ENCODE measurements at places on chromosomes 4 and X. TPM values are rescaled to one million over a fixed set of nuclear protein-coding genes. Genes with fewer than 3 reads are reported as not detected.

DNA sequence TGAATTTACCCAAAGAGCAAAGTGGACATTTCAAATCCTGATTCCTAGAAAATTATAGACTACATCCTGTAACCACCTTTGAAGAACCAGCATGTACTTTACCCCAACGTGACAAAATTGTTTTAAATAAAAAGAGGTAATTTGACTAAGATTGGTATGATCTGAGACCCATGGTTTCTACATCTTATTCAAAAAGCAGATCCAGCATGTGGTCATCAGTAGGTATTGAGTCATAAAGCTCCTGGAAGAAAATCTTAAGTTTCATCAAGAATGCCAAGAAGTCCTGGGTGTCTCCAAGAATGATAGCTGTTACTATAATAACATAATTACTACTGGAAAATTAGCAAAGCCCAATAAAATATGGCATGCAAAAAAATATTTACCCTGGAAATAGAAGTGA, 61.8 kb downstream of the NFKB1 start:
- no peaks in the 10 kb centered on the region for H3K4me1 ChIP-seq
- peaks cover 13% of the 10 kb centered on the region for H3K36me3 ChIP-seq
- H3K27ac ChIP-seq, result no peak overlapping the region

DNA sequence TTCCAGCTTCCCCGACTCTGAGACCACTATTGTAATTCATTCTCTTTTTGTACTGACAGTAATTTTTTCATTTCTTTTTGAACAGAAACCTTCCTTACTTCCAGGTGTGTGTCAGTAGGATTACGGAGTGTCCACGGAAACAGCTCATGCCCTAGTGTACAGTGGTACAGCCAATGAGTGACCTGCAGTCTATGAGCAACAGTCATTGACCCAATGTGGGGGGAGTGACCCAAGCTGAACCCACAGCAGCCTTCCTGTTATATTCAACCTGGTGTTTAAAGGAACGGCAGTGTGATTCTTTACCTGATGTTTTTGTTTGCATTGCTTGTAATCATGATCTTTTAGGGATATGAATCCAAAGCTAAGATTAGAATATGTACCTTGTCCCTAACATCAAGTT, 1.2 kb downstream of the H2BW2 start:
- no peaks in the 10 kb centered on the region for H3K36me3 ChIP-seq
- no peaks in the 10 kb centered on the region for H3K4me1 ChIP-seq
- peaks cover 2% of the 10 kb centered on the region for H3K27me3 ChIP-seq

DNA sequence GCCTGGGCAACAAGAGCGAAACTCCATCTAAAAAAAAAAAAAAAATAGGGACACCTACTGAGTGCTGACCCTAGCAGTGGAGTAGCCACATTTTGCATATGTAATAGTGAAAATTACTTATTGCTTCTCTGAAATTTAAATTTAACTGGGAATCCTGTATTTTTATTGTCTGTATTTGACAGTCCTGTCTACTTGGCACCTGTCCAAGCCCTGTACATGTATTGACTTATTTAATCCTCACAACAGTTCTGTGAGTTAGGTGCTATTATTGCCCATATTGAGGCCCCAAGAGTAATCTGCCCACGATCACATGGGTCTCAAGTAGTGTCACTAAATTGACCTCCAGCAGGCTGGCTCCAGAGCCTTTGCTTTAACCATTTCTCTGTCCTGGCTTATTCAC, 81.6 kb downstream of the WDR19 start:
- H3K27me3 ChIP-seq, result no peaks in the 10 kb centered on the region
- peaks cover 3% of the 10 kb centered on the region for H3K36me3 ChIP-seq
- no peak for DNase-seq
- no peak overlapping the region for H3K27ac ChIP-seq
- no peak overlapping the region for H3K4me3 ChIP-seq

DNA sequence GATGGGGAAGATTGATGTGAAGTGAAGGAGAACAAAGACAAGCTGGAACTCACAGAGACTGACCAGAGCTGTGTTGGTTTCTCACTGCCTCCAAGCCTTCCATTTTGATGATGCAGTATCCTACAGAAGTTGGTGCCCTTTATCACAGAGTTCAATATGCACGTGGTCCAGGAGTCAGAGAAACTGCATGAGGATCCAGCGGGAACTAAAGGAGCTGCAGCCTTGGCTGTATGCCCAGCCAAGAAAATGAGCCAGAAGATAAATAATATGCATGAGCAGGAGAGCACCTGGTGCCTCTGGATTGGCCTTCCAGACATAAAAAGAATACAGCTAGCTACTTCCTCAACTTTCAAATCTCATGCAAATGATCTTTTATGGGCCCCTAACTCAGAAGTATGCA, 44.3 kb upstream of the DCLK2 start:
- H3K4me1 ChIP-seq, result no peaks in the 10 kb centered on the region
- no peak for DNase-seq
- no peak overlapping the region for H3K27ac ChIP-seq
- H3K4me3 ChIP-seq, result no peak overlapping the region
- H3K27me3 ChIP-seq, result no peaks in the 10 kb centered on the region

DNA sequence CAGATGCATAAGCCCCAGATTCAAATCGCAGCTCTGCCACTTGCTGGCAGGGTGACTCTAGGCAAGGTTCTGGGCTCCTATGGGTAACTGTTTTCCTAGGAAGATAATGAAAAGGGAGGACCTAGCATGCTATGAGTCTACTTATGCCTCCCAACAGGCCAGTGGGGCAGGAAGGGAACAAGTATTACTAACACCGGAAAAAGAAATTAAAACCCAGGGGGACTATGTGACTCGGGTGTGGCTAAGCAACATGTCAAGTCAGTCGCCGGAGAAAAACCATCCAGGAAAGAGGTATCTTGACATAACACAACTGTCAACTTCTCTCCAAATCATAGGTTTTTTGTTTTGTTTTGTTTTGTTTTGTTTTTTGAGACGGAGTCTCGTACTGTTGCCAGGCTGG, 45.5 kb upstream of the RBPJ start:
- DNase-seq, result no peak
- H3K36me3 ChIP-seq, result no peaks in the 10 kb centered on the region
- H3K4me1 ChIP-seq, result no peaks in the 10 kb centered on the region
- no peak overlapping the region for H3K27ac ChIP-seq

DNA sequence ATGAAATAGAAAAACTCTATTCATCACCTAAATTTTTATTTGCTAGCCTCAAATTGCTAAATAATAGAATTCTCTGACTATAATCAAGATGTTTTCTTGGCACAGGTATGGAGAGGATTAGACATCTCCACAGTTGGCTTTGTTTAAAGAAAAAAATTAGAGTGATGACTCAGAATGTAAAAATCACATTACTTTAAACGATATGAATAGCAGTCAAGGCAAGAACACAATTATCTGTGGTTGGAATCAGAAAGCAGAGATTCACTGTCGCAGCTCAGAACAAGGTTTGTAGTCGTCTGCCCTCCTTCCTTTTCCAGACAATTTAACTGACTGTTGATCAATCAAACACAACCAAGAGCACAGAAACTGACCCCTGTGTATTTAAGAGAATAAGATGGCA, 32.2 kb upstream of the CCKAR start:
- no peaks in the 10 kb centered on the region for H3K27me3 ChIP-seq
- DNase-seq, result no peak
- H3K4me1 ChIP-seq, result no peaks in the 10 kb centered on the region

- no peak for DNase-seq
- no peak overlapping the region for H3K4me3 ChIP-seq
- H3K36me3 ChIP-seq, result no peaks in the 10 kb centered on the region
Measured at GRCh38 chrX:131881194-131881593, 141.9 kb upstream of the STK26 start.

GRCh38 chrX:155997436-155997835, at the start of gene IL9R:
Gene IL9R, plus strand, starts transcription at chrX:155997696. Its CDS starts 64 bp downstream, at chrX:155997760.
- no peaks in the 10 kb centered on the region for H3K27me3 ChIP-seq
- H3K4me1 ChIP-seq, result peaks cover 24% of the 10 kb centered on the region
- peak; percentile 18 for DNase-seq
- H3K27ac ChIP-seq, result no peak within 1 kb of the TSS

GRCh38 chr4:103032574-103032973, 13.1 kb upstream of the SLC9B1 start:
- no peaks in the 10 kb centered on the region for H3K4me1 ChIP-seq
- H3K36me3 ChIP-seq, result no peaks in the 10 kb centered on the region
- H3K27me3 ChIP-seq, result no peaks in the 10 kb centered on the region
- H3K27ac ChIP-seq, result no peak overlapping the region
- no peak for DNase-seq
- no peak overlapping the region for H3K4me3 ChIP-seq

DNA sequence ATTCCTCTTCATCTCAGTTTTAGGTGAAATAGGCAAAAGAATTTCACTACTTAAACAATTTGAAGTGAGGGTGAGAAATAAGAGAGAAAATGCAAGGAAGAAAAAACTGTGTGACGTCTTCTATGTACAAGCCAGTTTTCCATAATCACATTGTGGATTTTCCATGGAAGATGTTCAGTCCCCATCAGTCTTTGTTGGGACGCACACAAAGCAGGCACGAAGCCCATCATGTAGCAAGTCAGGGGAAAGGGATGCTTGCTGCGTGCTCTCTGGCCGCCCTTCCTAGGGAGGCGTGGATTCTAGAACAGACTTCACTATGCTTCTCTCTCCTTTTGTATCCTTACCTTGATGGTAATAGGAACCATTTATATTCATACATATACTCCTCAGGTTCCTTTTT, 54.7 kb downstream of the RBPJ start:
- H3K4me1 ChIP-seq, result peaks cover 16% of the 10 kb centered on the region
- no peak for DNase-seq
- H3K36me3 ChIP-seq, result peaks cover 3% of the 10 kb centered on the region
- no peaks in the 10 kb centered on the region for H3K27me3 ChIP-seq

DNA sequence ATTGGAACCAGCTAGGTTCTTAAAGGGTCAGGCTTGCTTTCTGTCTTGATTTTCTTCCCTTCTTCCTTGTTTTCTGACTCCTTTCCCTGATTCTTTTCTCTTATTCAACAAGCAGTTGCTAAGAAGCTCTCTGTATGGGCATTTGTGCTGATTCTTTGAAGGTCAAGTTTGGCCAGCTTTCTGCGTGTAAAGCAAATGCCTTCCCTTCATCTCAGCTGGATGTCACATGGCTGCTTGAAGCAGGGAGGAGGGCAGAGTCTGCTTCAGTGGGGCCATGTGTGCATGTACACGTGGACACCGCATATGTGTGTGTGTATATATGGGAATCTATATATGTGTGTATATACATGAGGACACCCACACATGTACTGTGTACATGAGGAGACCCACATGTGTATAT, 139.9 kb upstream of the ATP6AP2 start:
- H3K36me3 ChIP-seq, result no peaks in the 10 kb centered on the region
- DNase-seq, result no peak
- H3K4me3 ChIP-seq, result no peak overlapping the region
- no peaks in the 10 kb centered on the region for H3K4me1 ChIP-seq

DNA sequence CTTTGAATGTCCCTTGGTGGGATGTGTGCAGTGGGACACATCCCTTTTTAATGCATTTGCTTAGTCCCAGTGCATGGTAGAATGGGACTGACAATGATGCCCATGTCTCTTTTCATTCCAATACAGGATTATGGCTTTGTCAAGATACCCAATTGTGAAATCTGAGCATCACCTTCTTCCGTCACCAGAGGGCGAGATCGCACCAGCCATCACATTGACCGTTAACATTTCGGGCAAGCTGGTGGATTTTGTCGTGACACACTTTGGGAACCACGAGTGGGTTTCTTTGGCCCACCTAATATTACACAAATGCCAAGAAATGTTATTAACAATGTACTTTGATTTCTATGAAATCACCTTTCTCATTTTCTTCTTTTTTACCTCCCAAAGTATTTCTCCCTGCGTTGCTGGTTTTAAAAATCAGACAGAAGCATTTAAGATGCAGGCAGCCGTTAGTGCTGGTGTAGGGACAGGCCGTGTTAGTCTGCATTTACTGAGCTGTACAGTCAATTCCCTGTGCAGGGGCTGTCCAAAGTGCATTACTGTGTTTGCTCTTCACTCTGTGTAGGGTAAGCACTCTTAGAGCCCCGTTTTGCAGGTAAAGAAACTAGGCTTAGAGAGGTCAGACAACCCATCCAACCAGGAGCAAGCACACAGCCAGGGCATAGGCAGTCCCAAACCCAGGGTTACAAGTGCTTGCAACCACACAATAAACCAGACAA, 46.5 kb downstream of the CWH43 start:
- DNase-seq, result no peak
- no peak overlapping the region for H3K27ac ChIP-seq
- H3K27me3 ChIP-seq, result peaks cover 4% of the 10 kb centered on the region
- H3K4me3 ChIP-seq, result no peak overlapping the region

DNA sequence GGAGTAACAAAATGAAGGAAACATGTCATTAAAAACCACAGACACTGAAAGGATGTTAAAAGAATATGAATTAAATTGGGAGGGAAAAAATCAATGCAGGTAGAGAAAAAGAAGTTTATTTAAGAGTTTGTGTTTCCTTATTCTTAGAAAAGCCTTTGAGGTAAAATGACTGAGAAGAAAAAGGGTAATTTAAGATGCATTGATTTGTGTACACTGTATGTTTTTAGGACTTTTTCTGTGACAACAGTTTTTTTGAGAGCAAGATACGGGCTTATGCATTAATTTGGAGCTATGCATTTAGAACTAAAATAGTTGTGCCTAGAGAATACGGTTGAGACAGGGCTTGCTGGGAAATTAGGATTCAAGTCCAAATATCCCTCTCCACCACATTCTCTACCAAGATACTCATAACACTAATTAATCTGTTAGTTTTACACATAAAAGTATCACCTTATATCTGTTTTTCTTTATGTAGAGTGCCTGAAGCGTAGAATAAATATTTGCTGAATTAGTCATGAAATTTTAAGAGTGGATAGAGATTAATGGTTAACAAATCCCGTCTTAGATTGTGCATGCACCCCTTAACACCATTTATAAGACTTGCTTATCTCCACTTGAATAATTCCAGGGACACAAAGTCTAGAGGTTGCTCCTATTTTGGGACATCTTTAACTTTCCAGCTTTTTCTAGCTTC, 232.5 kb downstream of the PCDH7 start:
- H3K27me3 ChIP-seq, result no peaks in the 10 kb centered on the region
- H3K4me3 ChIP-seq, result no peak overlapping the region
- H3K36me3 ChIP-seq, result no peaks in the 10 kb centered on the region

- DNase-seq, result no peak
- no peaks in the 10 kb centered on the region for H3K36me3 ChIP-seq
- no peak overlapping the region for H3K4me3 ChIP-seq
- no peak overlapping the region for H3K27ac ChIP-seq
- H3K4me1 ChIP-seq, result no peaks in the 10 kb centered on the region
Measured at GRCh38 chr4:47513461-47513860, 28.4 kb downstream of the ATP10D start.

DNA sequence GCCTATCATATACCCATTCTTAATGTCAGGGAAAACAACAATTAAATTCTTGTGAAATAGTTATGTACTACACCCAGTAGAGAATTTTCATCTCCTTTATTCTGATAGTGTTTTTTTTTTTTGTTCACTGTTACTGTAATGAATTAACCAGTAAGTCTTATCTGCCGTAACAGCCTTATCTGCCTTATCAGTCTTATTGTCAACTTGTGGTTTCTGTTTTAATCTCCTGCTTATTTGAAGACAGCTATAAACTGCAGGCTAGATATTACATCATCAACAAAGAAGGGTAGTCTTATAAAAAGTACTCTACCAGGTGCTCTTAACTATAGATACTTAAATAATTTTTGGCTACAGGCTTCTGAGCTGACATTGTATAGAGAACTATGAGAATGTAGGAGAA, 79.5 kb downstream of the MAGEB5 start:
- H3K4me3 ChIP-seq, result no peak overlapping the region
- H3K4me1 ChIP-seq, result no peaks in the 10 kb centered on the region
- H3K27me3 ChIP-seq, result no peaks in the 10 kb centered on the region
- DNase-seq, result no peak
- H3K36me3 ChIP-seq, result no peaks in the 10 kb centered on the region

Gene CD38
- 5.0 TPM for total RNA-seq

Gene SLC7A11
- 0.30 TPM for total RNA-seq

Gene MAGEE1
- total RNA-seq, result 9.9 TPM

Gene PABPC4L
- total RNA-seq, result not detected

Gene POF1B
- 0.30 TPM for total RNA-seq

Gene HTT-AS
- total RNA-seq, result not detected

Gene TCEAL8
- 20.4 TPM for total RNA-seq

Data from T-cell (primary cell).